Fibroblast of skin of scalp (primary cell): ENCODE measurements at places on chromosomes 6 and 20.
A peak's percentile ranks its signal among the peaks of the same experiment; 100 is the strongest.

GRCh38 chr6:117130125-117130524 lies 135.2 kb upstream of the VGLL2 start:
- no peak for DNase-seq

DNA sequence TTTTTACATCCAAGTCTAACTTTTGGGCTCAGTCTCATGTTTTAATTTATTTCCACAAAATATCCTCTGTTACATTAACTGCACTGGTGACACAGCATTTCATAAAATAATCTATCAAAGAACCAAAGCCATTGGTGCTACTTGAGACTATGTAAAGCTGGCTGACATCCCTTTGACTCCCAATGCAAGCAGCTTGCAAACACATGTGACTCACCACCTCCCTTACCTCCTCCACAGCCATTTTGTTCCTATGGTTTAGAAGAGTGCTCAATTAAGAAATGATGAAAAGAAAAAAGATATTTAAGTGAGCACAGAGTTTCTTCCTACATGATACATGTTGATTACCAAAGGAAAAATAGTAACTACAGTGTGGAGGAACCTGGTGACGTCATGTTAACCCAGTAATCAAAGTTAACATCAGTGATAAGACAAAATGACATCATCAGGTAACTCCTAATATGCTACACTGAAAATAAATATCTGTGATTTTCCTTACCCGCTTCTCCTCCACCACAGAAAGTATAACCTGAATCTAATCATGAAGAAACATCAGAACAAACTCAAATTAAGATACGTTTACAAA lies 53.3 kb upstream of the LGSN start:
- DNase-seq = no peak

DNA sequence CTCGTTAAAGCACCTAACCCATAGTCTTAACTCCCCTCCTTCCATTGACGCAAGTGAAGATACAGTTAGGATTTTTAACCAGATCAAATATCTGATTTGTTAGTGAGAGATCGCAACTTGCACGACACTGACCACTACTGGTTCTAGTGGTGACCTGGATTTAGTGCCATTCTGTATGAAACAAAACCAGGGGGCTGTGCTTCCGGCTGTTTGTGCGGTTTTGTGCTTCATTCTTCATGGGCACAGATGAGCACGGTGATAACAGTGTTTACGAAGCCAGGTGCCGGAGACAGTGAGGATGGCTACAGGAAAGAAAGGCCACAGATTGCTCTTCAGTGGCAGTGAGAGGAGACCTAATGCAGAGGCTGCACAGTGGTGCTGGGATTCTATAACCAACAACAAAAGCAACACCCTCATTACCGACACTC lies 75.5 kb downstream of the NOL4L start:
- DNase-seq = no peak

GRCh38 chr20:63027922-63028389 lies 21.2 kb upstream of the BHLHE23 start:
- no peak for DNase-seq

GRCh38 chr6:80209430-80209829 lies 103.0 kb downstream of the BCKDHB start:
- DNase-seq = no peak

DNA sequence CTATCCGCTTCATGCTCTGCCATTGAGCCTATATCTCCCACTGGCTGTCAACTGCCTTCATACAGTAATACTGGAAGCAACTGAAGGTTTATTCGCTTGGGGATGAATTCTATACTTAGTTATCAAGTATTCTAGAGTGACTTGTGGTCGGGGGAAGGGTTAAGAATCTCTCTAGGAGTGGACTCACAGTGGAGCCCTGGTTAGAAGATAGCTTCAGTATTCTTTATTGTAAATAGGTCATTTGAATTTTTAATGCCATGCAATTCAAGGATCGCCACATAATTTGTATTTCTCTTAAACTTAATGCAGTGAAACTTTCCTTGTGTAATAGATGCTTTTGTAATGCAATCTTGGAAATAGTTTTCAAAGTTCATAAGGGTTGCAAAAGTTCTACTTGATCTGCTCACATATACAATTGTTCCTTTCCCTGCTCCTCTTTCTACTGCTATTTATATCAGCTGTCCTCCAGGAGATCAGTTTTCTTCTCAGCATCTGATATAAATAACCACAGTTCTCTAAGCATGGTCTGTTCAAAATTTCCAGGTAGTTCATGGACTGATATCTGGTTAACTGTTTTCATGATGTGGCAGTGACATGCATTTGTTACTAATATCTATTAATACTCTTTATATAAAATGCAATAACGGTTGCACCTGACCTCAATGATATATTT lies 120.3 kb downstream of the KCNQ5 start:
- DNase-seq = no peak

GRCh38 chr20:57397693-57398108 lies 6.5 kb downstream of the RBM38 start:
- no peak for DNase-seq

- no peak for DNase-seq
Measured at GRCh38 chr20:52078289-52078688, 113.3 kb downstream of the ZFP64 start.

DNA sequence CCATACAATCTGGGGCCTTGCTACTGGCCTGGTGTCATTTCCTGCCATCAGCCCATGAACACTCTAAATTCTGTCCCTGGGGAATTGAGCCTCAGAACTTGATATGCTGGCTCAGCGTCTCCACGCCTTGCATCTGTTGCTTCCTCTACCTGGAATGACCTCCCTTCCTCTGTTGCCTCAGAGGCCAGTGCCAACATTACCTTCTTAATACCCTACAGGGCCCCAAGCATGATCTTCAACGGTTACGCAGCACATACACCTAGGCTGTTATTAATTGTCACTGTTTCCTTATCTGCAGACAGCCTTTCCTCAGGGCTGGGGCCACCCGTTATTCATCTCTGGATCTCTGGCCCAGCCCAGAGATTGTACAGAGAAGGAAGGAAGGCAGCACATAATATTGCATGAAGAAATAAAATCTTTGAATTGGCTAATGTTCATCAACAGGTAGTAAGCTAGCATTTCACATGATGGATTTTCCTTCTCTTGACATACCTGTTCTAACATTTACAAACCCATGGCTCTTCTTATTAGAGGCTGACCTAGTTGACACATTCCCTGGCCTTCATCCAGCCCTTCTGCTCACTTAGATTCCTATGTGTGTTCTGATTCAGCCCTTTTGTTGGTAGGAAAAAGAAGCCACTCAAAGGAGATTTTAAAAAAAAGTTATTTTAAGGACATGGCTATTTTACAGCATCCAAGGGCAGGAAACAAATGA lies 8.4 kb upstream of the RNF182 start:
- peak; percentile 71 for DNase-seq

DNA sequence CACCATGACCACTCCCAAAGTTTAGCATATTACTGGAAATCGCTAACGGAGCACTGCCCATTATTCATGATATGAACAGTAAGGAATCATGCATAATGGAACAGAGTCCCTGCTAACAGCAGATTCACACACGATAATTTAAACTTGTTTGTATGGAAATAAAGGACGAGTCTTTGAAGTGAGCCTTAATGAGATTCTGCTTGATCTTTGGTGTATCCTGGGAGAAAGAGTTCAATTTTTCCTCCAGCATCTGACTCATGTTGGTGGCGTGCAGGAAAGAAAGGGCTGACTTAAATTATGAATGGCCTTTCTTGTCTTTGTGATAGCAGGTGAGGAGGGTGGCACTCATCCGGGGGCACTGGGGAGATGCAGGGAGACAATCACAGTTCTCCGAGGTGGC lies 194.6 kb downstream of the ZNF217 start:
- DNase-seq = no peak

- no peak for DNase-seq
Measured at GRCh38 chr6:32982702-32983492, 14.5 kb downstream of the BRD2 start.

DNA sequence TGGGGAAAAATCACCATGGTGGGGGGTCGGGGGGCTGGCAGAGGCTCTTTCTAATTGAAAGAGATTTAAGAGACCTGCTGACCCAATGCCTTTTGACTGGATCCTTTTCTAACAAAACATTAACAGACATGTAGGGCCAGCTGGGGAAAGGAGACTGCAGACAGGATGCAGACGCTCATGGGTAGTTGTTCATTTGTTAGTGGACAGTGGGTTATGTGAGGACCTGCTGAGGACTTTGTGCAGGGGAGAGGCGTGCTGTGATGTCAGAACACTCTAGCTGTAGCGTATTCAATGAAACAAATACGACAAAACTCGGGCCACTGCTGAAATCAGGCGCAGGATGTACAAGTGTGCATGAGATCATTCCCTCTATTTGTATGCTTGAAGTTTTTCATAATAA lies 1.2 kb downstream of the IP6K3 start:
- DNase-seq = no peak

DNA sequence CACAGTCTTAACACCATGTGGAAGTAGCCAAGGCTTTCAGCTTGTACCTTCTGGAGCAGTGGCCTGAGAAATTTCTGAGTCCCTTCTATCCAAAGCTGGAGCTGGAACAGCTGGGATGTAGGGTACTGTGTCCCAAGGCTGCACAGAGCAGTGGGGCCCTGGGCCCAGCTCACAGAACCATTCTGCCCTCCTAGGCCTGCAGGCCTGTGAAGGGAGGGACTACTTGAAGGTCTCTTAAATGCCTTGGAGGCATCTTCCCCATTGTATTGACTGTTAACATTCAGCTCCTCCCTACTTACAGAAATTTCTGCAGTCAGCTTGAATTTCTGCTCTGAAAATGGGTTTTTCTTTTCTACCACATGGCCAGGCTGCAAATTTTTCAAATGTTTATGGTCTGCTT lies 156.5 kb upstream of the MANEA start:
- DNase-seq = no peak

- no peak for DNase-seq
Measured at GRCh38 chr6:162344646-162345010, 382.9 kb downstream of the PRKN start.

GRCh38 chr20:18639501-18639979 lies 51.7 kb downstream of the DTD1 start:
- DNase-seq = no peak

DNA sequence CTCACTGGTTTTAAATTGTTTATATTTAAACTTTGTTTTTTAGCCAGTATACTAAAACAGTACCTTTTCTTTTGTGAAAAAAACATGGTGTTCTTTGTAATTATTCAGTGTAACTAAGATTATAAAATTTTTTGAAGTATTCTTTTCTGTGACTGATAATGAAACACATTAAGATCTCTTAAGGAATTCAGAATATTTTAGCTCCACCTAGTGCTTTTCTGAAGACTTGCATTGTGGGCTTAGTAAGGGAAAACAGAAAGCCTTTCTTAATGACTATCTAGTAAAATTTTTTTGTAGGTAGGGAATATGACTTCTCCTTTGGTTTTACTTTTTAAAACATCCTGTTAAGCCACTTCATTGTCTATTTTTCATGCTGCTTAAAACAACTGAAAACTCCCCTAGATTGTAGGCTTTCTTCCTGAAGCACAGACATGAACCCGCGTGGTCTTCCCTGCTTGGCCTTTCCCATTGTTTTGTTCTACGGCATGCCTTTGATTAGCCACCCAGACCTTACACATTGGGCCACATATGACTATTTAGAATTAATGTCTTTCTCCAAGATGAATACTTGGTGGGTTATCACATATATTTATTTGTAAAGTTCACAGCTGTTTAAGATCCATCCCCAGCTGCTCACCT lies 72.1 kb downstream of the AFDN start:
- DNase-seq = peak; percentile 45

- no peak for DNase-seq
Measured at GRCh38 chr6:9083108-9083507, 647.8 kb upstream of the SLC35B3 start.

DNA sequence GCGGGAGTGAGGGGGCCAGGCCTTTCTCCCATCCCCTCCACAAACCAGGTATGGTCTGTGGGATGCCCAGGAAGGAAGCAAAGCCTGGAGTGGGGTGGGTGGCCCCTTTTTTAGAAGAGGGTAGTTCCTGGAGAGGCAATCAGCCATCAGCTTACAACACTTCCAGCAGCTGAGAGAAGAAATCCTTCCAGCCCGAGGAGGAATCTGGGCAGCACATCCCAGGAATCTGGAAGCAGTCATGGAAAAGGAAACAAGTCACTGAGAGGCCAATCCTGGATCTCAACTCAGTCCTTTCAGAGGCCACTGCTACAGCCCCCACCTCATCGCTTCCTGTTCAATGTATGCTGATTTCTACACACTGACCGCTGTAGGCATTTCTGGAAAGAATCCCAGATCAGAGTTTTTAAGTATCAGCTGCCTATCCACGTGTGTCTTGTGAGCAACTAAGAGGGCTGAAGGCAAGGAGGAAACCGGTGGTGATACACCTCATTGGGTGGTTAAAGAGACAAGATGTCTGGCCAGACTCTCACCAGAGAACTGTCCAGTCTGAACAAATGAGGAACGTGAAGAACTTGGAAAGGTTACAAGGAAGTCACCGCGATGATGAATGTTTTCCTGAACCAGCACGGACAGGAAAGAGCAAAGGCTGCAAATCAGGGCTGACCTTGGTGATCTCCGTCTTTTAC lies 92.9 kb upstream of the SHLD1 start:
- peak; percentile 86 for DNase-seq

DNA sequence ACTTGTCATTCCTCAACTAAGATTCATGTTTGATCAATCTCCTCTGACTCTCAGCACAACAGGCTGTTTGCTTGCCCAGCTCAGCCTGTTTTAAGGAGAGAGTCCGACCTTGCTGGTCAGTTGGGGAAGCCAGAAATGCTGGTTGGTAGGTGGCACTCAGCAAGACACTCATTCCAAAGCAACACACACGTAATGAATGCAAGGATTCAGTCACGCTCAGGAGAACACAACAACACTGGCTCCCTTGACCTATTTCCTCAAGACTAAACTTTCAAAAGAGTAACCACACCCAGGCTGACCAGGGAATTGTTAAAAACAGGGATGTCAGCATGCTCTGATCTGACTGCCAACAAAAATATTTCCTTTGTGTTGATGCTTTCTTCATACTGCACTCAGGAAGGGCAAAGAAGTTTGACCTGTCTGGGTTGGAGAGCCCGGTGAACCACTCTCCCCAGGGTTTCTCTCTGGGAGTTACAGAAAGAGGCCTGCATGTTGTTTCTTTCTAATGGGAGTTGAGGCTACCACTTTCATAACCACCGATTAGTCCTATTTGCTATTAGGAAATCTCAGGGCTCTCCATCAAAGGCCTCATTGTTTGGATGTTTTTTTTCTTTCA lies 25.6 kb upstream of the PREP start:
- peak; percentile 38 for DNase-seq

DNA sequence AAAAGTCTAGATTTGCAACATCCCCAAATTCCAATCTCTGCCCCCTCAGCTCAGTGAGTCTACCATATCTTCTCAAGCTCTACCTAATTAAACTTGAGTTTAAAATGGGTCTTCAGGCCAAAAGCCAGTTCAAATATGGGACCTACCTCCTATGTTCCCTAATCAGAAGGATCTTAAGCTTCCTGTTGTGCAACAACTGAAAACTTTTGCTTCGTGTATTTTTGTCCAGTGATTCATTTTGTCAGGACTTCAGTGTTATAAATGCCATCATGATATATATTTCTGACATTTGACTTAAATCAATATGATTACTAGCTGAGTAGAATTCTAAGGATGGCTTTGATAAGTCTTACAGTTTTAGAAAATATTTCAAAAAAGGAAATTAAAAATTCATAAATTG lies 622.6 kb upstream of the PTCHD4 start:
- DNase-seq = peak; percentile 5

GRCh38 chr6:12335131-12335527 lies 45.0 kb downstream of the EDN1 start:
- DNase-seq = no peak
